BJ (cell line): ENCODE measurements at places on chromosomes 2 and 18. TPM values are rescaled to one million over a fixed set of nuclear protein-coding genes. Genes with fewer than 3 reads are reported as not detected.

SIX3 gene
- polyA plus RNA-seq = not detected in 2 replicates

GALNT14 gene
- 1.9 and 3.5 TPM in 2 replicates for polyA plus RNA-seq

PAX8 gene
- polyA plus RNA-seq = 1.1 and 1.6 TPM in 2 replicates

DNA sequence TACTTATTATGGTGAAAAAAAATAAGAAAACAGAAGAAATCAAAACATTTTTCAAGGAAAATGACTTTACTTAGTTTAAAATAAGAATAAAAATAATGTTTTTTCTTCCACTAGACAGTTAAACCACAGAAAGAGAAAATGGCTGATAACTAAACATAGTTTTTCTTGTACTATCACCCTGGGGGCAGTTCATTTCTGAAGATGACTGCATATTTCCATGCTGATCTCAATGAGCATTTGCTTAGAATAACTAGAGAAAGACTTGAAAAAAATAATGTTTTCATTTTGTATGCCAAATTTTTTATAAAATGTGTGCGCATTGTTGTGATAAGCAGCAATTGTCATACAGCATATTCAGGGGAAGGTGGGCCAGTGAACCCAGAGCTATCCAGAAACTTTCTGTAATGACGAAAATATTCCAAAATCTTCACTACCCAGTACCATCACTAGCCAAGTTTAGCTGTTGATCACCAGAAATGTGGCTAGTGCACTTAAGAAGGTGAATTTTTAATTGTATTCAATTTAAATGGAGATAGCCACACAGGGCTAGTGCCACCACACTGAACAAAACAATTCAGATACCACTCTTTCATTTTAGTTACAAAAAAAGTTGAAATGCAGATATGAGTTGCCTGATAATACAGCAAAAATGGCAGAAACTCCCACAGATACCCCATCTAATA is 513.4 kb upstream of the NETO1 start:
- DNase-seq = no peak

- no peak for DNase-seq
These were observed 379.1 kb downstream of the MEIS1 start for GRCh38 chr2:66813976-66814375.

DNA sequence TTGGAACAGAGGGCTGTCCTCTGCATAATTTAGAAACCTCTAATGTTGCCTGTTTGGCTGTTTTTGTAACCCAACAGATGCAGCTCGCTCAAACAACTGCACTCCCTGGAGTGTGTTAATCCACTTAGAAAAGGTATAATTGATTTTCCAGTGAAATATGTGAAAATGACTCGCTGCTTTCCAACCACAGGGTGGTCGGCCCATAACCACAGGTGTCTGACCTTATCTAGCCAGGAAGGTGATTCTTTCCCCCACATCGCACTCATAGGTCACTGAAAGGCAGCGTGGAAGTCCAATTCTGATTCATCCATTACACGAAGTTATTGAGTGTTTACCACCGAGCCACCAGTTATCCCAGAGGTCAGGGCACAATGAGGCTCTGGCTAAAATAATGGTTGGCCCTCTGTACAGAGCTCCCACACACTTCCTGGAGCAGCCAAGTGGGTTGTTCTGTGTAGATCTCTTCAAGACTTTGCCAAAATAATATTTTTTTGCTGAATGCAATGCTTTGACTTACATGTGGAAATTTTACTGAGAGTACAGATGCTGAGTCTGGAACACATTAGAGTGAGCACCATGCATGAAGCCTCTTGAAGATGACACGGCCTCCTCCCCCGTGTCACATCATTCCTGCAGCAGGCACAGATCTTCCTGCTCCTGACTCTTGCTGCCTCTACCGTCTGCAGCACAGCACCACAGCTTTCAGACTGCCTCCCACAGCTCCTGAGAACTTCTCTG is 396.2 kb downstream of the ZNF516 start:
- no peak for DNase-seq

DNA sequence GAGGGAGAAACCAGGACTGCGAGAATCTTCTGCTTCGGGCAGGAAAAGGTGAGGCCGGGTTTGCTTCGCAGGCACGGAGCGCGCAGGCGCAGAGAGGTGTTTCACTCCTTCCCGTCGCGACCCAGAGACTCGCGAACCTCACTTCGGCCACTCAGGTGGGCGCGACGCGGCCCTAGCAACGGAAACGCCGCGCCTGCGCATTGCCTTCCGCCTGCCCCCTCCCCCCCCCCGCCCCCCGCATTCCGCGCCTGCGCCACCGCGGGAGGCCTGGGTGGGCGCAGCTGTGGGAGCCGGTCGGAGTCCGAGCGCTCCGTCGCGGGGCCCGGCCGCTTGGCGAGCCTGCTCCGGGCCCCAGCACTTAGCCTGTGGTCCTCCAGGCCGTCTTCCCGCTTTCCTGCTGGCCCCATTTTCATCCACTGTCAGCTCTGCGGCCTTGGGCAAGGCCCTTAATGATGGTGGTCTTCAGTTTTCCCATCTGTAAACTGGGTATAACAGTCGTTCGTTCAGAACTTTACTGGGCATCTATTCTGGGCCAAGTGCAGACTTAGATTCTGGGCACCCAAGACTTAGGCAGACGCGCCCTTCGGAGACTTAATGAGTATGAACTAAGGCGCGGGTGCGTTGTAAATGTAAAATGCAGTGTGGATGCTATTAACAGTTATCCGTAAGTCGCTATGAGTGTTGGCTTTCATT is 62.1 kb upstream of the ACKR3 start:
- no peak for DNase-seq

DNA sequence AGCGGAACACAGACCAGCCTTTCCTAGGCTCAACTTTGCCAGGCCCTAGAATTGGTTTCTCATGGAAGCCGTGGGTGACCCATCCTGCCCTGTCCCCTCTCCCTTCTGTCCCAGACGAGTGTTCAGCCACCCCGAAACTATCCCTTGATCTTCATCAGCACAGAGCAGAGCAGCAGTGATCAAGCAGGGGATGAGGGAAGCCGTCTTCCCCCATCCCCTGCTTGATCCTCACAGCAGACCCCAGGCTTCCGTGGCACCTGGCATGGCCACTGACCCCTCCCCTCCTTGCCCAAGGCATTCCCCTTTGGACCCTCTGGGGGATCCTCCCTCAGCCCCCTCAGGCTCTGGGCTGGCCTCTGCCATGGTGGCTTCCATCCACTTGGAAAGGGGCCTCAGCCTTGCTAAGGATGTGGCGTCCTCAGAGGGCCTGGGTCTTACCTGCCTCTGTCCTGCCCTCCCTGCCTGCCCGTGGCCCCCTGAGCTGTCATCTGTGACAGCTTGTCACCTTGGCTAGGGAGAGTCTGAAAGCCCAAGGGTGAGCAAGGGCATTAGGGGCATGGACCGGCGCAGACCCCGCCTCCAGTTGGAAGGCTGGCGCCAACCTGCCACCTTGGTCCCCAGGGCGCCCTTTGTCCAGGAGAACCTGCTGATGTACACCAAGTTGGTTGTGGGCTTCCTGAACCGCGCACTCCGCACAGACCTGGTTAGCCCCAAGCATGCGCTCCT is 10.4 kb upstream of the CCDC74A start:
- no peak for DNase-seq

DNA sequence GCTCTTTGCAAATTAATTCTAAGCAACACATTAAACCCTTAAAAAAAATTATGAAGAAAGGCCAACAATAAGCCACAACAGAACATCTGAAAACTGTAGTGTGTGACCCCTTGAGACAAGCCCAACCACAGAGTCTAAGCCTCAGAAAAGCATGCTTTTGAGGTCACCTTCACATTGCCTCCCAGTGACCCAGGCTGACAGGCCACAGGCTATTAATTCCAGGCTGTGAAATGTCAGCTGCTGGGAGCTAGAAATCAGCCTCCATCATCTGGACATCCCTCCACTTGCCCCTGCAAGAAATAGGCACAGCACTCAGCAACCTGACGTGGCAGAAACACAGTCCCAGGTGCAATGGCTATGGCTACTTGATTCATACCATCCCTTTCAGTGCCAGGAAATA is 179.4 kb upstream of the ZFP36L2 start:
- DNase-seq = no peak

DNA sequence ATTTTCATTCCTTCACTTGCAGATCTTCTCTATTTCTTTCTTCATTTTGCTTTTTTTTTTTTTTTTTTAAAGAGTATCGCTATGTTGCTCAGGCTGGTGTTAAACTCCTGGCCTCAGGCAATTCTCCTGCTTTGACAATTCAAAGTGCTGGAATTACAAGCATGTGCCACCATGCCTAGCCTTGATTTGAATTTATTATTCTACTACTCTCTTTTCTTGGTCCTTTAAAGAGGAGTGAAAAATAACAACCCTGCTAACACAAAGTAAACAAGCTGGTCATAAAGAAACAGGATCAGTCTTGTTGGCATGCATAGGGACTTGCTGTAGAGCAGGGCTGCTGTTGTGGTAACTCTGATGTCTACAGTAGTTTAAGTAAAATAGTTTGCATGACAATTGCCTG is 1615.3 kb upstream of the ZEB2 start:
- DNase-seq = peak; percentile 7

- DNase-seq = no peak
These were observed 62.4 kb downstream of the TANC1 start for GRCh38 chr2:159030674-159031380.

DNA sequence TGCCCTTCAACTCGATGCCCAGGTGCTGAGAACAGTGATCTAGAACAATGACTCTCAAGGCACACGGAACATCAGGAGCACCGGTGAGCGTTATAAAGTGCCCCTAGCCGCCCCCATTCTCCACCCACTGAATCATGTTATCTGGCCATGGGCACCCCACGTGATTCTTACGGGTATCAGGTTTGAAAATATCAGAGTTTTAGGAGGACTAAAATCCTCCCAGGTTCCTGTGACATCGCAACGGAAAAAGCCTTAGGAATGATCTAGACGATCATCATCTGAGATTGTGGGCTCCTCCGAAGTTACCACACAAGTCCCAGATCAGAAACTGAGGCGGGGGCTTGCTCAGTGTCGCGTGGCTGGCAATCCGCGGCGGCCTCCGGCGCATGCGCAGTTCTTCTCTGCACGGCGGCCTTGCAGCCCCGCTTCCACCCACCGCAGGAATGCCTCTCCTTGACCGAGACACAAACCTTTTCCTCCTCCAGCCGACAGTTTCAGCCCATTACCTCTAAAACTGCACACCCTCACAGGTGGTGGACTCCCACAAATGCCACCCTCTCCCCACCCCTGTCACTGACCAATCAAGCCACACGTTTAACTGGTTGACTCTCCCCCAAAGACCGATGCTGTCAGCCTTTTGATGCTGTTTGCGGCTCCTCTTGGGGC is 5.8 kb upstream of the MRPL33 start:
- no peak for DNase-seq

DNA sequence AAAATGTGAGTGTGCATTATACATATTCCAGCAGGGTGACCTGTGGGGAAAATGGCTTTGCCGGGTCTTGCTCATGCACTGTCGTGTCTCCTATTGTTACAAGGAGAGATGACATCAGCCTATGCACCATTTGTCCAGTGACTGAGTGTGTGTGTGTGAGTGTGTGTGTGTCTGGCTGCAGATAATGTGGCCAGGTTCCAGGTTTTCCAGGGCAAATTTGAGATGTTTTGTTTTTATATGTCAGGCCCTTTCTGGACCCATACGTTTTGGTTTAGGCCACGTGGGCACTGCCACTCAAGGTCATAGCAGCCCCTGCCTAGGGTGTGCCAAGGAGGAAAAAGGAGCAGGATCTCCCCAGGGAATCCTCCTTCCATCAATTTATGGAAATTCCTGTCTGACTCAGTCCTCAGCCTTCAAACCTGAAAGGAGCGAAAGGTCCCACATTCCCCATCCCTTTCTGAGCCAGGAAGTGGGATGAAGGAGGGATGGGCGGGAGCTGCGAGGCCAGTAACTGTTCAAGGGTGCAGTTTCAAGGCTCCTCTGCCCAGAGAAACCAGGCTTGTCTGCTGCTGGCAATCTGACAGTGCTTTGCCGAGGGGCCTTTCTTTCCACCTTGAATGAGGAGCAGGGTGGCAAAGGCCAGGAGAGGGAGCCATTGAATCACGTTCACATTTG is 93.0 kb upstream of the SMAD2 start:
- no peak for DNase-seq

GRCh38 chr18:44909191-44909719 is 228.6 kb downstream of the SETBP1 start:
- DNase-seq = no peak

GRCh38 chr2:176879426-176879995 is 333.1 kb upstream of the HNRNPA3 start:
- DNase-seq = no peak

DNA sequence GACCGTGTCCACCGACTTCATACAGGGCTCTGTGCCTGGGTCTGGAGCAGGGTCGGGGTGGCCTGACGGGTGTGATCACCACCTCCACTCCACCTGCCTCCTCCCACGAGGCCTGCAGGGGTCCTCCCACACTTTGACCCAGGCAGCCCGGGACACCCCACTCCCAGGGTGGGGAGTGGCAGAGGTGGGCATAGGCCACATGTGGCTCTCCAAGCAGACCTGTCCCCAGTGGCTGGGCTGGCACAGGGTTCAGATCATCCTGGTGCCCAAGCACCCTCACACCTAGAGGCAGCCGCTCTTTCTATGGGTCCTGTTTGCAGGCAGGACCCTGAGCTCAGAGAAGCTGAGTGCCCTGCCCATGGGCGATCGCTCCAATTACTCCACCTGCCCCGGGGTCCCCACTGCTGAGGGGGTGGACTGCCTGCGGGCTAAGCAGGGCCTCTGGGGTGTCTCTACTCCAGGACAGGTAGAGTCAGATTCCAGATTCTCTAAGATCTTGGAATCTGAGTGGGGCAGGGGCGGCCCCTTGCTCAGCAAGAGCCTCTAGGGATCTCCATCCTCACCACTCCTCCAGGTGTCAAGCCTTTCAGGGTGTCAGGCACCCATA is 1.4 kb downstream of the NEURL3 start:
- no peak for DNase-seq
